ENCODE measurements at places on chromosomes 4 and X. TPM values are rescaled to one million over a fixed set of nuclear protein-coding genes. Genes with fewer than 3 reads are reported as not detected.

PABPC4L gene
- 0.16 TPM for total RNA-seq

- no peak for DNase-seq
Measured at GRCh38 chr4:38371391-38371851, 292.6 kb upstream of the KLF3 start.

SLC6A8 gene
- total RNA-seq = 9.2 TPM

DNA sequence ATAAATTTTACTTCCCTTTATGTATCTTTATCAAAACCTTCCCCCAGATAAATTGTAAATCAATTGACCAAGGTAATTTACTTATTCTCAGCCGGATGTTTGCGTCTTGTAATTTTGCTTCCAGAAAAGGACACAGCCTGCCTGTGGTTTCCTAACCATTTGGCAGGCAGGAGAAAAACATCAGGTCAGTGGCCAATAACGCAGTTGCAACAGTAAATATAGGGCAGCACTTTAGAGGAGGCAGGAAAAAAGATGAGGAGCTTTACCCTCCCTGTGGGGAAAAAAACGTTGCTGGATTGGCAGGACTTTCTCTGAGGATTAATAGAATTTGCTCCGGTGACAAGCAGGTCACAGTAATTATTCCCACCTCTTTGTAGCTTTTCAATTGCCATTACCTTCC, 2618.1 kb downstream of the ARAP2 start:
- no peak for DNase-seq

SYTL5 gene
- 2.2 TPM for total RNA-seq

DNA sequence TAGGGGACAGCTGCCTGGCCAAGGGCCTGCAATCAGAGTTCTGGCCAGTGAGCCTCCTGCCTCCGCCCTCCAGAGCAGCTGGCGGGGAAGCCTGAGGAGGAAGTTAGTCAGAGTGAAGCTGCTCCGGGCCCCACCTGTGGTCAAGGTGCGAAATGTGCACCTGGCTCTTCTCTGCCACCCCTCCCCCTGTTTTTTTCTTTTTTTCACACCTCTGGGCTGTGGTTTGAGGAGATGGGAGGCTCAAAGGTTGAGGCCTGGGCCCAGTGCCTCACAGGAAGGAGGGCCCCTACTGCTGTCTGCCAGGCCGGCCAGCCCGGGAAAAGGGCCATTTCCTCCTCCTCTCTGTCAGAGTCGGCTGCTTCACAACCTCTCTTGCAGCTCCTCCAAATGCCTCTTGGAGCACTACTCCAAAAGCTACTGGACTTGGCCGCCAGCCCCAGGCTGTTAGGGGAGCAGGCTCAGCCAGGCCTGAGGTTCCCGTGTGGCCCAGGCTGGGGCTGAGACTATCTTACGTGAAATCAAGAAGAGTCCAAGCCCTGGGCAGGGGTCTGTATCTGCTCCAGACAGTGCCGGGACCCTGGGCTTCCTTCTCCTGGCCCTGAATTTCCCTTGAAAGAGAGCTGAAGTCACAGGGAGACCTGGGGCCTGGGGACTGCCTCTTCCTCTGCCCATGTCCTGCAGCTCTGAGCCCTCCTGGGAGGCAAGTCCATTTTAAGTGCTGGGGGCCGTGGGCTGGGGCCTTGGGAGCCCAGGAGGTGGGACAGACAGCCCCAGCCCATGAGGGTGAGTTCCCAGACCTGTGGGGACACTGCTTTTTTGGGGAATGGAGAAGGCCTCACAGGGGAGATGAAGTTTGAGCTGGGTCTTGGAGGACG, 4.5 kb upstream of the CXCR3 start:
- DNase-seq = peak; percentile 59

DNA sequence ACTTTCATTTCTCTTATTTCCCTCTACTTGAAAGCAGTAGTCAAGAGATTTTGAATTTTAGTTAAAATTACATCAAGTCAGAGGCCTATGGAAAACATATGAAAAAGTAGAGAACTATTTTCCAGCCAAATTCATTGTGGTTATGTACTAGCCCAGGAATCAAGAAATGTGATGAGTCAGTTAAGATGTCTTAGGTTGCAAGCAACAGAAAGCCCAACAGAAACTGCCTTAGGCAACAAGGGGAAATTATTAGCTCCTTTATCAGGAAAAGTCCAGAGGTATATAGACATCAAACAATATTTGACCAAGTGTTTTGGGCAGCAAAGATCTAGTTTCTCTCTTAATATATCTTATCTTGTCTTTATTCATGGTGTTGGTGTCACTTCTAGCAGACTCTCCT, 37.8 kb upstream of the FRMD7 start:
- no peak for DNase-seq

DNA sequence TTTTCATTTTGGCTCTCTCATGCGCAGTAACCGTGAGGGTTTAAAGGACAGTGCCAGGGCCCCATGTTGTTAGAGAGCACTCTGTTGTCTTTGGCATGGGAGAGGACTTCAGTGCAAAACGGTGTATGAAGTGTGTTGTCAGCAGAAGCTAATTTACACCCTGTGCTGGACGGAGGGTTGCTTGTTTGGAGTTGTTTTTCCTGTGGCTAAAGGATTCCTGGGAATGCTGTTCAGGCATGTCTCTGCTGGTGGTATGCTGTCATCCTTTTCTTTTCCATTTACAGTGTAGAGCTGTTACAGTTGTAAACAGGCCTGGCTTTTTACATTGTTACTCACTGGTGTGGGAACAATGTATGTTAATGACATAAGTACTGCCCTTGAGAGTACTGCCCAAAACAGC, 206.3 kb downstream of the CBR4 start:
- no peak for DNase-seq

UGT2B15 gene
- total RNA-seq = 131 TPM

GRCh38 chr4:176300565-176300964, 19.2 kb upstream of the SPCS3 start:
- no peak for DNase-seq

RAB41 gene
- total RNA-seq = not detected

DNA sequence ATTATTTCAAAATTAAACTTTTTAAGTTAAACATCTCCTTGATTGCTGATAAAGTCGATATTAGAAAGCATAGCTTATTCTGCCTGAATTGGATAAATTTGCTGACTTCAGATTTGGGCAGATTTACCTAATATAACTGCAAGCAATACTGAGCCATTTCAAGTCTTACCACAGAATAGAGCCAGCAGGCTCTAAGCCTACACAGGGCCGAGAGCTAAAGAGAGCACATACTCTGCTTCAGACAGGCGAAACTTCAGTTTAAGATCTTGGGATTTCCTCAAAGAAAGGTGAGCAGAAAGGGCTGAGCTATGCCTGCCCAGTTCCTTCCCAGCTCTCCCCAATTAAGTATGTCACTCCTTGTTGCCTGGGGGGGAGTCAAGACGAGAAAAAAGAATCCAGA, 240.6 kb upstream of the NOCT start:
- no peak for DNase-seq

GRCh38 chr4:24024157-24024556, 134.3 kb upstream of the PPARGC1A start:
- no peak for DNase-seq

GRCh38 chr4:52076731-52077130, 25.6 kb downstream of the SPATA18 start:
- no peak for DNase-seq

GRCh38 chrX:64975491-64975890, 759 bp downstream of the ZC4H2 start:
- DNase-seq = peak; percentile 28

GRCh38 chrX:103417370-103417769, 41.0 kb downstream of the BEX3 start:
- DNase-seq = no peak

DNA sequence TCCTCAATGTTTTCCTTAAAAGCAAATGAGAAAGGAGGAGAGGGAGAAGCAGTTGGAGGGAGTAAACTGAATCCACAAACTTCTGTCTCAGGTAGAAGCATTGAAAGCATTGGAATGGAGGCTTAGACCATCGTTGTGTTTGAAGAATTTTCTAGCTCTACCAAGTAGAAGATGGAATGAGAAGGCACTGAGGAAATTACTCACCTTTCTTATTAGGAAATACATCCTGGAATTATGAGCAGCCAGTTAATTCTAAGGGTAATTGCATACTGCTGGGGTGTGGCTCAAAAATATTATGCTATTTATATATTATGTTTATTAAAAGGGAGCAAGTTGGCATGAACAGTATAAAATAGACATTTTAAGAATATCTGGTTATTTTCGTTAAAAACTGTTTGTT, 12.9 kb downstream of the PGM2 start:
- no peak for DNase-seq

DNA sequence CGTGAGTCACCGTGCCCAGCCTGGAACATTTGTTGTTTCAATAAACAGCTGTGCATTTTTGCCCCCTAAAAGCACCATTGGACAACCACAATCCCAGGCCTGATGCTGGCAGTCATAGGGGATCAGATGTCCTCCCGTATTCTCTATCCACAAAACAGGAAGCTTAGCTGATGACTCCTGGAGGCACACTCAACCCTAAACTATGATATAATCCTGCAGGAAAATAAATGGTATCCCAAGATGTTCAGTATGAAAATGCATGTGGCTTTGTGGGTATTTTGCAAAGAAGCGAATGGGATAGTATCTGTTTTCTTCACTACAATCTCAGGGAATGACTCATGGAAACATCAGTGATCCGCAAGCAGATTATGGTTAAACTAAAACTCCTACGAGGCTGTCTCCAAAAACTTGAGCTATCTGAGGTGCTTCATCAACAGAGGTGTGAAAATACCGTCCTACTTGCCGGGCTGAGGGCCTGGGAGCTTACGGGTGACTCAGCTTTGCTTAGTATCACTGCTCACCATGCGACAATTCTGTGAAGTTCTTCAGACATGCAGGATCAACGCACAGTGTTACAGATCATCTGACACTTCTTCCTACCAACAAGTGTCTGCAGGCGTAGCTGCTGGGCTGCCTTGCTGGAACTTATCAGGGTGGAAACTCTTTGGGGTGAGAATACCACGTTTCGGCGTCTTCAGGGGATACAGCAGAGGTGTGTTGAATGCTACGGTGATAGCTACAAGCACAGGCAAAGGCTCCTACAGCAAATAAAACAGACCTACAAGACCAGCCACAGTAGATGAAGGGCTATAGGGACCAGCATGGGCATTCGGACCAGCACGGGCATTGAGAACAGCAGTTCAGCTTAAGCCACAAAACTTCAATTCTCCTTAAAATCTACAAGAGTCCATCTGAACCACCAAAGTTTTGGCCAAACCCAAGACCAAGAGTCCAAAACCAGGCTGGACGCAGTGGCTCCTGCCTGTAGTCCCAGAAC, 148.5 kb downstream of the DHRSX start:
- no peak for DNase-seq

DNA sequence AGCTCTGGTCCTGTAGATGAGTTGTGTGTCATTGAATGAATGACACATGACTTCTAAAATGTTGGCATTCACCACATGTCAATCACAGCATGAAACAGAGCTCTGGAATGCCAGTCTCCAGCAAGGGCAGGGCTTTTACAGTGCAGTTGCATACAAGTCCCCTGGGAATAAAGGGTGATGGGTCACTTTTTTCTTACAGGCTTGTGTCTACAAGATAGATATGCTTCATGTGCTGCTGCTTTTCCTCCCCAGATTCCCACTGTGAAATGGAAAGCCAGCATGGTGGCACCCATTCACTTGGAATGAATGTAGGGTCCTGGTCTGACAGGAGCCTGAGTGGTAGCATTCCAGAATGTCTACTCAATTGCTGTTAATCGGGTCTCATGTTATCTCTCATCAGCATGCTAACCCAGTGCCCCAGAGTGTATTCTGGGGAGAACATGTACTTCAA, 159.1 kb upstream of the KIT start:
- no peak for DNase-seq

NDST4 gene
- not detected for total RNA-seq

Measured in right lobe of liver (tissue), 6 donors.